ENCODE measurements at places on chromosomes 1 and 21.

GRCh38 chr1:8115031-8115768 is 89.1 kb upstream of the ERRFI1 start:
- no peak for DNase-seq

- DNase-seq = no peak
These were observed 1156.6 kb downstream of the PLA2G4A start for GRCh38 chr1:187985145-187985896.

- DNase-seq = no peak
These were observed 158.2 kb upstream of the IRF2BP2 start for GRCh38 chr1:234768171-234768568.

GRCh38 chr1:183588827-183589226 is 1.4 kb downstream of the NCF2 start:
- no peak for DNase-seq

- DNase-seq = no peak
These were observed 108.9 kb downstream of the CAPN8 start for GRCh38 chr1:223556414-223557129.

DNA sequence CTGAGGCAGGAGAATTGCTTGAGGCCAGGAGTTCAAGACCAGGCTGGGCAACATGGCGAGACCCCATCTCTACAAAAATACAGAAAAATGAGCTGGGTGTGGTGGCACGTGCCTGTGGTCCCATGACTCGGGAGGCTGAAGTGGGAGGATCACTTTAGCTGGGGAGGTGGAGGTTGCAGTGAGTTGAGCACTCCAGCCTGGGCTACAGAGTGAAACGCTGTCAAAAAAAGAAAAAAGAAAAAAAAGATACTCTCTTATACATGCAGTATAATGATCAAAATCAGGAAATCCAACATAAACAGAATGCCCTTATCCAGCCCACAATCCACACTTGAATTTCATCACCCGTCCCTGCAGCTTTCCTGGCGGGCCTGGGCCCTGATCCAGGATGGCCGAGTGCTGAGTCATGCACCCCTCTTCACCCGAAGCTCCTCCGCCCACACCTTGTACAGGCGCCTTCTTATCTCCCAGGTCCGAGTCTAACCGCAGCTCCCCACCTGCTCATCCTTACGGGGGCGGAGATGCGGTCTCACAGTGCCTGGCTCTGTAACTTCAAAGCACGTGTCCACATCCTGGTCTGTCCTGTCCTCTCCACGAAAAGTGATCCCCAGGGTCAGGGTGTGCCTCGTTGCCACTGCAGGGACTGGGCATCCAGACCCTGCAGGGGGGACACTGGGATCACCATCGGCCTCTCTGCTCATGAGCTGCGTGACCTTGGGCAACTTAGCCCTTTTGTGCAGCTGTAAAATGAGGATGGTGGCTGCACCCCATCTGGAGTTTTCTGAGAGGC is 120.2 kb upstream of the SLC45A1 start:
- DNase-seq = no peak

DNA sequence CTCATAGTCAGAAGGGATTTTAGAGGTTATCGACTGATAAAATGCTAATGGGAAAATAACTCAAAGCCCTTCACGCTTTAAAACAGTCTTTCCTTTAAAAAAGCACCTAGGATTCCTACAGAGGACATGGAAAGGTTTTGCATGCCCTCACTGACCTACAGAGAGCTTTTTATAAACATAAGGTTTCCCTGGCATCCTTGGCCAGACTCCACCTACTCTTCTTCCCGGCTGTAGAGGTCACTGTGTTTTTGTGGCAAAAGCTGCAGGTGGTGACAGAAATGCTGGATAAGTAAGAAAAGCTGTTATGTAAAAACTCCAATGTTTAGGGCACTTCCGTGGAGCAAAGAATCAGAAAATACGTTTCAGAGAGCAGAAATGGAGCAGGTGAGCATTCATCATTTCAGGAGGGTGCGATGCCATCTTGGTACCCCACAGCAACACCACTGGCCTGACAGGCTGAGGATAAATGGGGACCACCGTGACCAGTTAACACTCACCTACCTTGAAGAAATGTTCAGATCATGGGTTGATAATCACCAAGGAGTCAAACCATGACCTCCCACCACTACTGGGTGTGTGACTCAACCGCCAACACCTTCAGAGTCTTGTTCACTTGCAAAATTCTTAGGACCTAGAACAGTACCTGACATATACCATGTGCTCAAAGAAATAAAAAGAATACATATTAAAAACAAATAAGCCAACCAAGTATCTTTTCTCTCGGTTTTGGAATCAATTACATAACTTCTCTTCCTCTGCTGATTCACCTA is 46.6 kb downstream of the SSBP3 start:
- no peak for DNase-seq

DNA sequence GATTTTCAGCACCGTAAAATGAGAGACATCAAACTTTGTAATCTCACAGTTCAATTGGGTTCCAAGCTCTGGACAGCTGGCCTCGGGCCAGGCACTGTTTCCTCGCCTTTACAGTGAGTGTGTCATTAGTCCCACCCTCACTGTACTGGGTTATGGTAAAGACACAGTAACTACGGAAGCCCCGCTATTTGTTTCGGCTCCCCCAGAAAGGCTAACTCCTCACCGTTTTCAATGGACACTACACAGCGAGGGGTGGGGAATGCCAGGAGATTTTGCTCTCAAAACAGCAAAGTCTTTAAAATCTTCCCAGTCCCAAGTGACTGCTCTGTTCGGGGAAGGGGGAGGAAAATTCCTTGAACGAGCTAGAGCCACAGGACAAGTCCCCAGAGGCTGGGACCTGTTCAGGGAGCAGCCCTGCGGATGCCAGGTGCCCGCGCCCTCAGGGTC is 757 bp upstream of the SPSB1 start:
- DNase-seq = no peak

DNA sequence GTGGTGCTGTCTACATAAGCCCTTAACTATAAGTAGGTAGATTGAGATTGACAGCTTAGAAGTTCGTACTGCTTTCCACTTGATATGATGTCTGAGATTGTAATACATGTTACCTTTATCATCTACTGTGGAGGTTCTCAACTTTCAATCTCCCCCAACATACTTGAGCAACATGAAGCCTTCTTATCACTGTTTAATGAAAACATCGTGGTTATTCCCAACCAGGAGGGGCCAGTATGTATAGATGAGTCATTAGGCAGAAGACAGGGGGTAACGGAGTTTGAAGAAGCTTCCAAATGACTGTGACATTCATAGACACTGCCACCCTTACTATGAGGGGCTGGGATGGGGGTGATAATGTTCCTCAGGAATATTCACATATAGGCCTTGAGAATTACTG is 36.0 kb downstream of the CENPF start:
- no peak for DNase-seq

- DNase-seq = no peak
These were observed 145.6 kb downstream of the ZZZ3 start for GRCh38 chr1:77536813-77537212.

- no peak for DNase-seq
These were observed 22.9 kb downstream of the MEGF6 start for GRCh38 chr1:3588395-3588794.

DNA sequence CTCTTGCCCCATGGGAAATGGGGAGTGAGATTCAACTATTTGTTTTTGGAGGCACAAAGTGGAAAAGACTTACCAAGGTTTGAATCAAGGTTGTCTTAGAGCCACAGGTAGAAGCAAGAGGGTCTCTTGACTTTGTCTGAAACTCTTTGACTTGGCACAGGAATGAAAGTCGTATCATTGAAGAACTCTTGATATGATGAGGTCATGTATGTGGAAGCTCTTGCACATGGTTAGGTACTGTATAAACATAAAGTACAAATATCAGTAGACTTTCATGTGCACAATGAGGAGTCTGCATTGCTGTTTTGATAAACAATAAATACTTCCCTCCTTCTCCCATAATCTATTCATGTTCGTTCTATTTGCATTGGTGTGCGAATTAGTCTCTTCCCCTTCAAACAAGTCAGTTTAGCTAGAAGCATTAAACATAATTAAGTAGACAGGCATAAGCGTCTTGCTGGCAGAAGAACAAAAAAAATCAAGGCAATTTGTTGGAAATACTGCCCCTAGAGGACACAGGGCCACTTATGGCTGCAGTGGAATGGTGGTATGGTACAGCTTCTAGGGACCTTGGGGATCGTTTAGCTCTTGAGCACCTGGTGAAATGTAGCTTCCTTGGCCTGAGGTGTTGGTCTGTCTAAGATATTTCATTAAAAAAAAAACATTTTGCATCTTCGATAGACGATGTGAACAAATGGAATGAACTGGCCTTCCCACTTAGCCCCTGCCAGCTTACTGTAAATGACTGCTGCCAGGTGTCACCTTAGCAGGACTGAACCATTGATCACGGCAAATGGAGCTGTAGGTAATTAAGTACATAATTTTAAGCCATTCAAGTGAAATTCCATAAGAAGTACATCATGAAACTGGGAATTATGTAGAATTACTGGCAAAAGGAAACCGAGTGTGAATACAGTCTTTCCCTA is 218.0 kb upstream of the GALNT2 start:
- no peak for DNase-seq

GRCh38 chr1:40281853-40282252 is 23.8 kb downstream of the ZMPSTE24 start:
- no peak for DNase-seq

- no peak for DNase-seq
These were observed 58.1 kb upstream of the VTCN1 start for GRCh38 chr1:117268535-117269455.

DNA sequence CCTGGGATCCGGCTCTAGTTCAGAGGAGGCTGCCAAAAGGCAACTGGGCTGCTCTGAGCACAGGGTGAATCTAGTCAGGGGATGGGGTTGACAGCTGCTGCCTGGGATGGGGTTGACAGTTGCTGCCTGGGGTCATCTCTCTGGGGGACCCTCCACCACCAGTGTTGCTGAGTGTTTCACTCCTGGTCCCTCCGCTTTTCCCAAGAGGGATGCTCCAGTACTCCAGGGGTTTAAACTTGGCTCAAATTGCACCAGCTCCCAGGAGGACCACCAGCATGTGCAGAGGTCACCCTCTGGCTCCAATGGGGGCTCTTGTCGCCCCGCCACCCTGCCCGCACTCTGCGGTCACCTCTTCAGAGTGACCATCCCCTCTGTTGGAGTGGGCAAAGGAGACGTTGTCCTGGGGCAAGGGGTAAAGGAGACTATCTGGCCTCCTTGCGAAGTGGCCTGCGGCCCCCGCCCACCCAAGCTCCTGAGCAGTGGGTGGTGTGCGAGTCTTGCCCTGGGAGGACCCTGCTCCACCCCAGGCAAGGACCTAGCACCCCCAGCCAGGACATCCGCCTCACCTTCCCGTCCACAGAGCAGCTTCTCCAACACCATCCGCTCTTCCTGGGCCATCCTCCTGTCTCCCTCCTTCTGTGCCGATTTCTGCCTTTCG is 52.6 kb downstream of the SIK1 start:
- DNase-seq = no peak

- no peak for DNase-seq
These were observed 64.8 kb downstream of the RPE65 start for GRCh38 chr1:68384872-68385411.

GRCh38 chr21:35732788-35733187 is 327.5 kb downstream of the SETD4 start:
- DNase-seq = no peak

DNA sequence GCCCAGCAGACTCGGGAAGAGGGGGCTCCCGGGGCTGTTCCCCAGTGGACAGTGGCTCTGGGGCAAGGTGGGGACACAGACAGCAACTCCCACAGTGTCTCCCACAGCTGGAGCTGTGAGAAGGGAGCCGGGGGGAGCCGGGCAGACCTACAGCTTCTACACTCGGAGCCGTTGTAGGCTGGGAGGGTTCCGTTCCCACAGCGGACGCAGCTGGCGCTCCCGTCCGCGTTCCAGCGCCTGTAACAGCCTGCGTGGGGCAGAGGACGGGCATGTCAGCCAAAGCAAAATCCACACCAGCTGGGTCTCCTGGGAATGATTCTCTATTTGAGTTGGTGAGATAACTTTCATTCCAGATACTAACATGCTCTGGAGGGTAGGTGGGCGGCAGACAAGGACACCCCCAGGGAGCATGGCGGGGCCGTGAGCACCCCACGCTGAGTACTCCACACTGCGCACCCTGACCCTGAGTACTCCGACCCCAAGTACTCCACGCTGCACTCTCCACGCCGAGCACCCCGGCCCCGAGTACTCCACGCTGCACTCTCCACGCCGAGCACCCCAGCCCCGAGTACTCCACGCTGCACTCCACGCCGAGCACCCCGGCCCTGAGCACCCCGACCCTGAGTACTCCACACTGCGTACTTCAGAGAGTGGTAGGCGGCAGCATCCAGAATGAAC is 13.4 kb upstream of the RNF223 start:
- DNase-seq = no peak

DNA sequence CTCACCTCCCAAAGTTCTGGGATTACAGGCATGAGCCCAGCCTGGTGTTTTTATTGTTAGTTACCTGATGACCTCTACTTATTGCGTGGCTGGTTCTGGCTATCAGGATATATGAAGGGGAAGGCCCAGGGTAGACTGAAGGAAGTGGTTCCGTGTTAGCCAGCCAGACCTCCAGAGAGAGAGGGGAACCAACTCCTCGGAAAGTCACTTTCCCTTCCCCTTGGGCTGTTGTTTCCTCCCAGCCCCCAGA is 2.5 kb upstream of the RCSD1 start:
- DNase-seq = no peak

GRCh38 chr1:214838351-214838750 is 235.4 kb downstream of the CENPF start:
- no peak for DNase-seq

DNA sequence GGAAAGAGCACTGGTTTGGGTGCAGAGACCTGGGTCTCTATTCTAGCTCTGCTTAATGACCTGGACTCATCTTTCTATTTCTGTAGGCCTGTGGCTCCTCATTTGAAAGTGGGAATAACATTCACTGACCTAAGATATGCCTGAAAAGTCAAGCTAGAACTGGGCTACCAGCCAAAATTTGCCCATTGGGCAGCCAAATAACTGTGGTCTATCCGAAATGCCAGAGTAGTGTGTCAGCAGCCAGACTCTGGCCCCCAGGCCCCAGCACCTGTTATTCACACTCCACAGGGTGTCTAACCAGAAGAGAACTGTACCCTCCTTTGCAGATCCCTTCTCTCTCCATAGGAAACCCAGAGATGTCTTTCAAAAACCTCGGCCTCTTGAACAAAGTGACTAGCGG is 12.6 kb downstream of the DAB1 start:
- no peak for DNase-seq

DNA sequence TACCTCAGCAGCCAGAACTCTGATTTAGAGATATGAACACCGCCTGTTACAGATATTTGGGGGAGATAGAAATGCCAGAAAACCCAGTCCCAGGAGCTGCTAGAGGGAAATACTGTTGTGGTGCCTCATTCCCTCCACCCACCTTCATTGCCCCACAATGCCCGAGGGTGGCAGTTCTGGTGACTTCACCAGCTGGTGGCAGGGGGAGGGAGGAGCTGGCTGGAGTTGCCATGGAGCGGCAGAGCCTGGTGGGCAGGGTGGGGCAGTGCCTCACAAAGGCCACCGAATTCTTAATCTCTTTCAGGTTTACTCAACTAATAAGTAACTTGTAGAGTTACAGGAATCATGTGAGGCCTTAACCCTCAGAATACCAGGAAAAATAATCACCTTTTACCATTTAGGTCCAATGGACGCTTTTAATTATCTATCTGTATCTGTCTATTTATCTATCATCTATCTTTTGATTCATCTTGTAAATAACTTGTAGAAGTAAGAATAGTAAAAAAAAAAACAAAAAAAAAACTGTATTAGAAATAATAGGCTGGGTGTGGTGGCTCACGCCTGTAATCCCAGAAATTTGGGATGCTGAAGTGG is 11.7 kb upstream of the S100A11 start:
- no peak for DNase-seq

GRCh38 chr1:178928041-178928440 is 57.2 kb upstream of the ANGPTL1 start:
- DNase-seq = no peak

GRCh38 chr1:78385744-78386462 is 104.9 kb upstream of the PTGFR start:
- no peak for DNase-seq
